Sigmoid colon (tissue), 7 donors: ENCODE measurements at places on chromosomes 11 and 22. TPM values are rescaled to one million over a fixed set of nuclear protein-coding genes. Genes with fewer than 3 reads are reported as not detected.

- no peak for DNase-seq
Observed at GRCh38 chr11:17720796-17721171, 1.4 kb downstream of the MYOD1 start.

GRCh38 chr11:116716621-116717020 is 56.2 kb downstream of the BUD13 start:
- no peak for DNase-seq

The HTATIP2 gene
- 33.5 TPM for total RNA-seq

The MUC6 gene
- total RNA-seq, result not detected

- no peak for DNase-seq
Observed at GRCh38 chr11:108206969-108207682, 15.3 kb downstream of the NPAT start.

DNA sequence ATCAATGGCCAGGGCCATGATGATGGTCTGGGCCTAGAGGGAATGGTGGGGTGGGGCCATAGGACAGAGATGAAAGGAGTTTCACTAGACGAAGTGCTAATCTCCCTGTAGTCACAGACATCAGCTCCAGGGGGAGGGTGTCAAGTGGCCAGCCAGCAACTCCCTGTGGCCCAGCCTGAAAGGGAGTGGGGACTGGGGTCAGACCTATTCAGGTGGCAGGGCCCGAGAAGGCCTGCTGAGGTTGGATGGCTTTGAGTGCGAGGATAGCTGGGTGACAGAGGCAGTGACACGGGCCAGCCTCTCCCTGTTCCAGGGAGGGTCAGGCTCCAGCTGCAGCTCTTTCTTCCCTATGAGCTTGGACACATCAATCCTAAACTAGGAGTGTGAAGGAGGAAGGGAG is 11.0 kb downstream of the TOB2 start:
- no peak for DNase-seq

- DNase-seq, result no peak
Observed at GRCh38 chr11:95445746-95446333, 214.8 kb upstream of the SESN3 start.

The HEPHL1 gene
- not detected for total RNA-seq

The TTC12 gene
- total RNA-seq, result 22.4 TPM

GRCh38 chr11:110571081-110571720 is 141.0 kb downstream of the ARHGAP20 start:
- DNase-seq, result no peak

- DNase-seq, result no peak
Observed at GRCh38 chr11:117488996-117489952, 161.6 kb downstream of the CEP164 start.

The FXYD6 gene
- 305 TPM for total RNA-seq

- no peak for DNase-seq
Observed at GRCh38 chr22:30175690-30176288, 70.8 kb downstream of the LIF start.

DNA sequence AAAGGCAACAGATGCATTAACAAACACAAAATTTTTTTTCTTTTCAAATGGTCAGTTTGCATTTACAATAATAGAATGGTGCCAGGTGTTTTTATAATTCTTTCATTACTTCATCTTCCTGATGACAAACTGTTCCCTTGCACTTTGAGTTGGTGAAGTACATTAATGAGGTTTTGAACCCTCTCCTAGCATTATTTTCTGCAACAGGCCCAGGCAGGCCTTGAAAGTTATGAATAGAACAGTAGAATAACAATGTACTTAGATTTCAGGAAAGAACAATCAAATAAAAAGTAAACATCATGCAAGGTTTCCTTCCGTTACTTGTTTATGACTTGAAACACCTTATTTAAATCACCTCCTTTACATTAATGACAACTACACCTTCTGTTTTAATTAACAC is 9.6 kb downstream of the BTG4 start:
- no peak for DNase-seq

DNA sequence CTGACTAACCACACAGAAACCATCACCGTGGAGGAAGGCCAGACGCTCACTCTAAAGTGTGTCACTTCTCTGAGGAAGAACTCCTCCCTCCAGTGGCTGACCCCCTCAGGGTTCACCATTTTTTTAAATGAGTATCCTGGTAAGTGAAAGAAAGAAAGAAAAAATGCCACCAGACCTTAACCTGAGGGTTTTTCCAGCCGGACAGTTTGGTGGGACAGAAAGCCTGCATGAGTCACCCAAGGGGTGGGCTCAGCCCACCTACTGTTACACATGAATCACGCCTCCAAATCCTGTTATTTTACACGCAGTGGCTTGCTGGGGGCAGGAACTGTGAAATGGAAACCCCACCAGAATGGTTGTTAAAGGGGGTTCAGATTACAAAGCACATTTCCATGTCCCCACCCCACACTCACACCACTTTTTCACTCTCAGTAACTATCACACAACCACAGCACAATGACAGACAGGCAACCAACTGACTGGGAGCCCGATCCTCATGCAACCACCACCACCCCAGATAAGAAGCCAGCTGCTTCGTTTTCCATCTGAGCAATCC is 11.9 kb downstream of the CRTAM start:
- no peak for DNase-seq

DNA sequence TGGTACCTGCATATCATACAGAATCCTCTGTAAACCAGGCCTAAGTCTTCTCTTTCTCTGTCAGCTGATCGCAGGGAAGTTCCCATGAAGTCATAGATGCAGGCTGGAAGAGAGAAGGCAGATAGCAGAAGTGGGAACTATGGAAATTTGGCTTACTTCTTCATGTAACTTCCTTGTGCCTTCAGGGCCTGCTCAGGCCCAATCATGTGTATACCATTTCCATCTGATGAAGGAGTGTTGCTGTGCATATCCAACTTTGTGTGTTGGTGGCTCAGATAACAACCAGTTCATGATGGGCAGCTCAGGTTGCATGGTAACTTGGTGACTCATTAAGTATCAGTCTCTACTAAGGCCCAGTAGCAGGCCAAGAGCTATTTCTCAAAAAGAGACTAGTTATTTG is 53.1 kb upstream of the CEP295 start:
- no peak for DNase-seq

The TOLLIP gene
- 37.1 TPM for total RNA-seq

The OR8D1 gene
- not detected for total RNA-seq

DNA sequence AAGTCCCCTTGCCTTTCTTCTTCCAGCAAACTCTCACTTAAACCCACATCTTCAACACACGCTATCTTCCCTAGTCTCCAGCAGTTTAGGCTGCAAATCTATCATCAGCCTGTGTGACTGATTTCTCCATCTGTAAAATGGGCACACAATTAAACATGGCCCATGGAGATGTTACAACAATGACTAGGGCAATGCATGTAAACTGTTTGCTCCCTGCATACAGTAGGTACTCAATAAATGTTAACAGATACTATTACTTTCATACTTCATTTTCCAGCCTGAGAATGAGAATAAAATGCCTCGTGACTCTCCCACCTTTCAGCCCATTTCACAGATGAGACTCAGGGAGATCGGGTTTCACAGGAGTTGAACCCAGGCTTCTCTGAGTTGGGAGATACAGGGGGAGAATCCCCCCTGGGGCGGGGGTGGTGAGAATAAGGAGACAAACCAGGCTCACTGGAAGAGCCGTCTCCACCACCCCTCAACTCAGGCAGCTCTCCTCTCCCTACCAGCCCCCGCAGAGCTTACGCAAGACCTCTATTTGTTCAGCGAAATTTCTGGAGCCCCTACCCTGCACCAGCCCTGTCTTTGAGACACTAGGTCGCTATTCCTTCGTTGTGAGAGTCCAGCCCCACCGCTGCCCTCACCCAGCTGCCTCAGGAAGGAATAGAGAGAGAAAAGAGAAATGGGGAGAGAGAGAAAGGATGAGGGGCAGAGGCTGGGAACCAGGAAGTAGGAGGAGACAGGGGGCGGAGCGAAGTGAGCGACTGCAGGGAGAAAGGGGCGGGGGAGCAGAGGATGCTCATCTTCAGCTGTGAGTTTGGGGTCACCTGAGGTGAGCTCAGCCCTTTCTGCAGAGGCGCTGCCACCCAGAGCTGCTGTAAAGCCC is 42.1 kb upstream of the KLHL35 start:
- no peak for DNase-seq

- DNase-seq, result peak; percentile 82
Observed at GRCh38 chr11:117426297-117426685, 98.6 kb downstream of the CEP164 start.

- no peak for DNase-seq
Observed at GRCh38 chr22:17781319-17782031, 7.2 kb upstream of the BID start.

The OR2AT4 gene
- not detected for total RNA-seq

The CCDC73 gene
- not detected for total RNA-seq

DNA sequence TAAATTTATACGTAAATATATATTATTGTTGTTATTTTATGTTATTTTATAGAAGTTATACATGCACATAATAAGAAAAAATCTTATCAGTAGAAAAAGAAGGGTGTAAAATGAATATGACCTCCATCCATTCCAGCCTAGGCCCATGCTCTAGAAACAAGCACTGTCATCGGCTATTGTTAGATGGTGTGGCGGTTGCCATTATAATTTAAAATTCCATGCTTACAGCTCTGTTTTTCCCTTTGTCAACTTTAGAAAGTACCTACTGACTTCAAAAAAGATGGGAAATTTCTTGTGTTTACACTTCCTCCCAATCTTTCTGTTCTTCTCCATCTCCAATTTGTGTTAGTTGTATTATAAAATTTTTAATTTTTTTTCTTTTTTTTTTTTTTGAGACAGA is 61.9 kb upstream of the RDX start:
- no peak for DNase-seq

- DNase-seq, result peak; percentile 80
Observed at GRCh38 chr11:114307524-114308203, 11.5 kb downstream of the NNMT start.
